GM03348 (cell line): ENCODE measurements at places on chromosomes 6 and 20.

GRCh38 chr20:62989201-62989601 lies 17.6 kb downstream of the BHLHE23 start:
- no peak for DNase-seq

- no peak for DNase-seq
Observed at GRCh38 chr20:22763257-22763906, 179.0 kb upstream of the FOXA2 start.

DNA sequence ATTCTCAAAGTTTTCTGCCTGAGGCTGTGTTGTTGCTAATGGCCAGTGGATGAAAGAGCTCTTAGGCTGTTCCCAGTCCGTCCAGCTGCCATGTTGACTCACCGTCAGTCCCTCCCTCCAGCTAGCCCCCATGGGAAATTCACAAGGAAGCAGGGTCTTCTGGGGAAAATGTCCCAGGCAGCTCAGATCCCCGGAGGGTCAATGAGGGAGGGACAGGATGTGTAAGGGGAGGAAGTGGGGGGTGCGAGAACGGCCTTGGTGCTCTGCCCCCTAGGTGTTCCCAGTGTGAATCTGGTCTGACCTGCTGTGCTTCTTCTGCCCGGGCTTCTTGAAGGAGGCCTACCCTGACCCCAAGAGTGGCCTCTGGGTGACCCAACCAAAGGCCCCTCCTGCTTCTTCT lies 65.9 kb downstream of the CEBPB start:
- DNase-seq, result no peak

DNA sequence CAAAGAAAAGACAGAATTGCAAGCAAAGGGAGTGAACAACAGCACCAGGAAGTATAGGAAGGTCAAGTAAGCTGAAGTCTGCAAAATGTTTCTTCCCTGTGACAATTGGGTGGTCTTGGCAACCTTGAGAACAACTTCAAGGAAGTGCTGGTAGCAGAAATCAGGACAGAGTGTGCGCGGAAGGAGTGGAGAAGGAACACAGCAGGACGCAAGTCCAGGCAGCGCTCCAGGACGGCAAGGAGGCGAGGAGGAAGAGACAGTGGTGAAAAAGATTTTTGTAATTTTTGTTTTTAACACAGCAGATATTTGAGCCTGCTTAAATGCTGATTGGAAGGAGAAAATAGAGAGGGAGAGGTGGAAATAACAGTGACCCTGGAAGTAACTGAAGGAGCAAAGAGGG lies 141.7 kb downstream of the F13A1 start:
- DNase-seq, result no peak

- DNase-seq, result peak; percentile 90
Observed at GRCh38 chr20:33733654-33734576, 2.1 kb downstream of the ZNF341 start.

- no peak for DNase-seq
Observed at GRCh38 chr6:146341493-146342230, 202.0 kb upstream of the RAB32 start.

DNA sequence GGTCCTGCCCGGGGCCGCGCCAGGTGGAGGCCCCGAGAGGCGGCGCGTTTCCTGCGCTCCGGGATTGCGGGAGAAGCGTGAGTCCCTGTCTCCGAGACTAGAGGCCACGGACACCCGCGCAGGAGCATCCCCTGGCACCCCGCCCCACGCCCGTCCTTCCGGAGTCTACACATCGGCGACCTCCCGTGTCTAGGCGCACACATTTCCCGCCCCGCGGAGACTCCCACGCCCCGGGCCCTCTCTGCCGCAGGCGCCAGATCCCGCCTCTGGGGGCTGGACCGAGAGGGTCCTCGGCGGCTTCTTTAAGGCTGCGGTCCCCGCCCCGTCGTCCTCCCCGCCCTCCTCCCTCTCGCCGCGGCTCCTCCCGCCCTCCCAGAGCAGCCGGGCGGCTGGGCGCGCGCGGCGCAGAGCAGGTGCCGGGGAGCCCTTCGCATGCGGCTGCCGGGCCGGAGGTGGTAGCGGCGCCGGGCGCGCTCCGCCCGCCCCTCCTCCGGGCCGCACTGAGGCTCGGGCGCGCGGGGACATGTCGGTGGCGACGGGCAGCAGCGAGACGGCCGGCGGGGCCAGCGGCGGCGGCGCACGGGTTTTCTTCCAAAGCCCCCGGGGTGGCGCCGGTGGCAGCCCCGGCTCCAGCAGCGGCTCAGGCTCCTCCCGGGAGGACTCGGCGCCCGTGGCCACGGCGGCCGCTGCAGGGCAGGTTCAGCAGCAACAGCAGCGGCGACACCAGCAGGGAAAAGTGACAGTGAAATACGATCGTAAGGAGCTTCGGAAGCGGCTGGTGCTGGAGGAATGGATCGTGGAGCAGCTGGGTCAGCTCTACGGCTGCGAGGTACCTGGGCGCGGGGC lies at the start of gene PPP1R14C:
Gene PPP1R14C (plus strand): TSS at position 375 of the 846 bp plus-strand sequence. CDS start 149 bp downstream, at position 524.
- DNase-seq, result peak; percentile 85

- no peak for DNase-seq
Observed at GRCh38 chr6:129730477-129731165, 20.6 kb upstream of the ARHGAP18 start.

DNA sequence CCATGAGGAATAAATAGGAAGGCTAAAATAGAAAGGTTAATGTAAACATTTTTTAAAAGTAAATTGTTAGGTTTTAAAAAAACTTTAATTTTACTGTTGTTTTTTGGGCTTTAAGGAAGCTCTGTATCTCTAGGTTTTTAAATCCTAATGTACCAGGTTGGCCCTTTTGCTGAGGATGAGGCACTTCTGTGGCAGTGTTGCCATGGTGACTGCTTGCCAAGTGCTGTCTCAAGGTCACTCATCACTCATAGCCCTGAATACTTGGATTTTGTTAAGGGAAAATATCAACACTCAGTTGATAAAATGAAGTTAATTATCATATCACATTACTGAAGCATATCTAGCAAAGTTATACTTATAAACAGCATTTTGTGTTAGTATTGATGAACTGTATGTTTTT lies 50.2 kb downstream of the NCOA3 start:
- no peak for DNase-seq

GRCh38 chr6:147281895-147282565 lies 77.8 kb downstream of the STXBP5 start:
- DNase-seq, result no peak

GRCh38 chr6:25066593-25066992 lies 130.8 kb upstream of the RIPOR2 start:
- DNase-seq, result no peak

- DNase-seq, result no peak
Observed at GRCh38 chr6:414447-414846, 22.9 kb downstream of the IRF4 start.

DNA sequence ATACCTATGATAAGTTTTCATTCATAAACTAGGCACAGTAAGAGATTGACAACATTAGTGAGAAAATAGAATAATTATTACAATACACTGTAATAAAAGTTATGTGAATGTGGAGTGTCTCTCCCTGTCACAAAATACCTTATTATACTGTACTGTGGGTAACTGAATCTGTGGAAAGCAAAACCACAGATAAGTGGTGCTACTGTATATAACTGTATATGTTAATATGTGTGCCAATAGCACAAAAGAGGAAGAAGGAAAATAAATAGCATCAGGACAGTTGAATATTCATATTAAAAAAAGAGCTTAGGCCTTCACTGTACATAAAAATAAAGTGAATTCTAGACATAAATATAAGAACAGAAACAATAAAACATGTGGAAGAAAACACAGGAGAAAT lies 243.5 kb downstream of the CDKAL1 start:
- no peak for DNase-seq

GRCh38 chr20:41654292-41654691 lies 36.1 kb upstream of the CHD6 start:
- no peak for DNase-seq

DNA sequence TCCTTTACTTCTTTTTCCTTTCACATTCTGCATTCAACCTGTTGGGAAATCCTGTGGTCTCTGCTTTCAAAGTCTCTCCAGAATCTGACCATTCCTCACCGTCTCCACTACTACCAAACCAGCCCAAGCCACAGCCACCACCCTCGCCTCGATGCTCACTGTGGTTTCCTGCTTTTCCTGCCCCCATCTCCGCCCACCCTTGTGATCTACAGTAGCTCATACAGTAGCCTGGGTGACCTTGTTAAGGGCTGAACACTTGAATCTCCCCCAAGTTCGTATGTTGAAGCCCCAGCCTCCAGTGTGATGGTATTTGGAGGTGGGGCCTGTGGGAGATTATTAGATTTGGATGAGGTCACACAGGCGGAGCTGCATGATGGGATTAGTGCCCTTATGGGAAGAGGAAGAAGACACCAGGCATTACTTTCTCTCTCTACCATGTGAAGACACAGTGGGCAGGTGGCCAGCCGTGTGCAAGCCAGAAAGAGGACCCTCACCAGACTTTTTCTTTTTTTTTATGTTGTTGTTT lies 189.0 kb upstream of the UST start:
- peak; percentile 39 for DNase-seq

- DNase-seq, result no peak
Observed at GRCh38 chr6:148343047-148343782, 577 bp downstream of the SASH1 start.

DNA sequence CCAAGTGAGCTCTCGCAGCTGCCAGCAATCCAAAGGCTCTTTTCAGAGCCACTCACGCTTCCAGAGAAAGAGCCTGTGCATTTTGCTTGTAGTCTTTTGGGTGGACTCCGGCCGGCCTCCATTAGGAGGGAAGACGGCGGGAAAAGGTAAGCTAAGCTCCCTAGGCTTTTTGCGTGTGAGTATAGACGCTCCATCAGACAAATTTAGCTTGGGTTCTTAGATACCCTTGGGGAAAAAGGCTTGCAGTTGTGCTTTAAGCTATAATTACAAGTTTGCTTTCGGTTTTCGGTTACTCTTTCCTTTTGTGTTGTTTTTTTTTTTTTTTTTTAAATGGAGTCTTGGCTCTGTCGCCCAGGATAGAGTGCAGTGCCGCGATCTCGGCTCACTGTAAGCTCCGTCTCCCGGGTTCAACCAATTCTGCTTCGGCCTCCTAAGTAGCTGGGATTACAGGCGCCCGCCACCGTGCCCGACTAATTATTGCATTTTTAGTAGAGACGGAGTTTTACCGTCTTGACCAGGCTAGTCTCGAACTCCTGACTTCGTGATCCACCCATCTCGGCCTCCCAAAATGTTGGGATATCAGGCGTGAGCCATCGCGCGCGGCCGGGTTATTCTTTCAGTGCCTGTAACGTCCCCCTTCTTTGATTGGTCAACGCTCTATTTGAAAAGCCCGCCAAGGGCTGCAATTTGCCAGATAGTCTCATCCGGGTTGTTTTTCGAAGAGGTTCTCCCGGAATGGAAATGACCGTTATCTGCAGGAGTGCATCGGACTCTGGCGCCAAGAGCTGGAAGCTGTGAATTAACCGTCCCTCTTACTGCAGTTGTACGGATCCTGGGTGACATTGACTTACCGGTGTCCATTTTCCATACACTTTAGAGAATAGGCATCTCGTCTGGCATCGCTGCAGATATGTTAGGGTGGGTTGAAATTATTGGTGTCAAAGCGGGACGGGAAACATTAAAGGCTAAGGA lies 18.1 kb downstream of the OR2B2 start:
- DNase-seq, result peak; percentile 91
